AG09319 (cell line): ENCODE measurements at places on chromosomes 1 and 21.

DNA sequence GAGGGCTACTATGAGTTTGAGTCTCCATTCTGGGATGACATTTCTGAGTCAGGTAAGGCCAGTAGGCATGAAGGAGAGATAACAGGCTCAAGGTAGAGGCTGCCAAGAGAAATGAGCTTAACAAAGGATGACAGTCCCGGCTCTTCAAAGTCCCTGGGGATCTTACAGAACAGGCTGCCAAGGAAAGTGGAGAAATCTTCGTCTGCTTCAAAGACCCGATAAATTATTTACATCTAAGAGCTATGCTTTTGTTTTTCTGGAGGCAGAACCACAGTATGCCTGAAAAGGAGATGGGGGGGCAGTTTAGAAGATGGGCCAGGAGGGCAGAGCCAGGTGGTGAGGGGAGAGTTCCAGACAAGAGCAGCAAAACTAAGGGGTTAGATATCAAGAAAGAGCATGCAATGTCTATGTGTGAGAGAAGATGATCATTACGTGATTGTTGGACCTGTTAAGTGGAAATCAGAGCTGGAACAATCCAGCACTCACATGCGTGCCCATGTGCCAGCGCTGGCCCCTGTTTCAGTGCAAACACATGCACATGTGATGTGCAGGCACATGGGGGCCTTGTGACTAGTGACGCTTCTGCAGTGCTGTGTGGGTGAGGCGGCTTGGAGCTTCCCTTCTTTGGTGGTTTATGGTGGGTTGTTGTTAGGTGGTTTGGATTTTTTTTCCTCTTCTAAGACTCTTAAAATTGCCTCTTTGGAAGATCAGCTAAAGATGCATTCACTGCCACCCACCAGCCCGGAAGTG lies 25.7 kb downstream of the CAMK1G start:
- DNase-seq: no peak

DNA sequence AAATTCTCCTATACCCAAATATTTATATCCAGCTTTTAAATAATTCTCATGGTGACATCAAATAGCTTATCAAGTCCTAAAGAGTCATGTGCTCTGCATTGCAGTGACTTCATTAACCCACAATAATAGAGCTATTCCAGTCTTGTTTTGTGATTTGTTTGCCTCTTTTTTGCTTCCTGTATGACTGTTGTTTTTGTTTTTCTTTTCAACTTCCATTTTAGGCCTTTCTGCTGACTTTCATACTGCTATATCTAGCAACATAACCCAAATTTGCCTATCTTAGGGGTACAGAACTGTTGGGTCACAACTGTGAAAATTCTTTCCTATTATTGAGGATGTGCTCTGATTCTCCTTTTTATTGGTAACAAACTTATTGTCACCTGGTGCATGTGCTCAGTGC lies 30.3 kb downstream of the SPATA17 start:
- DNase-seq: no peak

DNA sequence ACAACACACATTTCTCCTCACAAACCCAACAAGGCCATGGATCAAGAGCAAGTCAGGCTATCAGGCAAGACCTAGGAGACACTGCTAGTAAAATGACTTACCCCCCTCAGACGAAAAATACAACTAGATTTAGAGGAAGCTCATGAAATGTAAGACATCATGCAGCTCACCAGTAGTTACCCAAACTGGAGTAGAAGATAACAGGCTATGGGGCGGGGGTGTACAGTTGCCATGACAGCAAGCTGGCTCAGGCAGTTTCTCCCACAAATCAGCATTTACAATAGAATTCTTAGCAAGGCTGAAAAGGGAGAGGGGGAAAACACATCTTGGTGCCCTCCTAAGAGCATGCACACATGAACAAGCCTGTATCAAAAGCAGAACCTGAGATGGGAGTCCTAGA lies 13.9 kb downstream of the TPM3 start:
- no peak for DNase-seq

- no peak for DNase-seq
Observed at GRCh38 chr1:204087181-204087892, 14.4 kb downstream of the SOX13 start.

DNA sequence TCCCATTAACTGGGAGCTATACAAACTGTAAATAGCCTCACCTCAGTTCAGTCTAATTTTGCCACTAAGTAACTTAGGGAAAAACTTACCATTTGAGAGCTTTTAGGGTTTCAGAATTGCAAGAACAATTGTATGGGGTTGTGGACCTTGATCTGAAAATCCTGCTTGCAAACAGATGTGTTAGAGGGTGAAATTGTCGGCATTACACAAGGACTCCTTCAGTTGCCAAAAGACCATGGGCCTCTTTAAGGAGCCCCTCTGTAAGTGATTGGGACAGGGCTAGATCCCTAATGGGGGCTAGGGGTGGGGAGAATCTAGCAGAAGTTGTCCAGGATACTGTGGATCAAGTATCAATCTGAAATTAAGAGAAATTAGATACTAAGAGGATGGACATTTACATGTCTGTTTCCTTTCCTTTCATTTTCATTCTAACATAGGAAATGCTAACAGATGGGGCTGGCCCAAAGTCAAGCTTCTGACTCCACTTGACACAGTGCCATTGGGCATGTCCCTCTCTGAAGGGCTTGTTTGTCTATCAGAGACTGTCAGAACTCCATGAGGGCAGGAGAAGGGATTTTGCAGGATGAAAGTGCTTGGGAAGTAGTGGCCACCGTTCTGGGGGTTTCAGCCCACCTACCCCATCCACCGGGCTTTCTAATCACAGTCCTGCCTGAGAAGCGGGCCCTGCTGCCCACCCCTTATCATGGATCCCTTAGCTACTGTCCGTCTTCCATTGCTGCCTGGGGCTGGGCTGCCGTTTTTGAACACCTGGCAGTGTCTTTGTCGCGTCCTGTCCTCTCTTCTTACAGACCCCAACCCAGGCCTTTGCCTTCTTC lies 54.7 kb downstream of the STUM start:
- peak; percentile 39 for DNase-seq

GRCh38 chr1:55483523-55483922 lies 268.4 kb upstream of the USP24 start:
- DNase-seq: no peak
